Panc1 (cell line): ENCODE measurements at places on chromosomes 16 and 17. TPM values are rescaled to one million over a fixed set of nuclear protein-coding genes. Genes with fewer than 3 reads are reported as not detected.

GRCh38 chr16:82580298-82580890, 46.4 kb upstream of the CDH13 start:
- DNase-seq = no peak

DNA sequence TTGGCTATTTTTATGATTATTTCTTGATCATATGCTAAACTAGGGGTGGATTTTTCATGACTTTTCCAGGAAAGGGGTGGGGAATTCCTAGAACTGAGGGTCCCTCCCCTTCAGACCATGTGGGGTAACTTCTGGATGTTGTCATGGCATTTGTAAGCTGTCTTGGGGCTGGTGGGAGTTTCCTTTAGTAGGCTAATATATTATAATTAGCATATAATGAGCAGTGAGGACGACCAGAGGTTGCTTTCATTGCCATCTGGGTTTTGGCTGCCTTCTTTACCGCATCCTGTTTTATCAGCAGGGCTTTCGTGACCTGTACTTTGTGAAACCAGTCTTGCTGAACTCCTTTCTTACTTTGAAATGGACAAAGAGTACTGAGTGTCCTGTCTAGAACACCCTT, 40.4 kb upstream of the ABCA5 start:
- DNase-seq = no peak

DNA sequence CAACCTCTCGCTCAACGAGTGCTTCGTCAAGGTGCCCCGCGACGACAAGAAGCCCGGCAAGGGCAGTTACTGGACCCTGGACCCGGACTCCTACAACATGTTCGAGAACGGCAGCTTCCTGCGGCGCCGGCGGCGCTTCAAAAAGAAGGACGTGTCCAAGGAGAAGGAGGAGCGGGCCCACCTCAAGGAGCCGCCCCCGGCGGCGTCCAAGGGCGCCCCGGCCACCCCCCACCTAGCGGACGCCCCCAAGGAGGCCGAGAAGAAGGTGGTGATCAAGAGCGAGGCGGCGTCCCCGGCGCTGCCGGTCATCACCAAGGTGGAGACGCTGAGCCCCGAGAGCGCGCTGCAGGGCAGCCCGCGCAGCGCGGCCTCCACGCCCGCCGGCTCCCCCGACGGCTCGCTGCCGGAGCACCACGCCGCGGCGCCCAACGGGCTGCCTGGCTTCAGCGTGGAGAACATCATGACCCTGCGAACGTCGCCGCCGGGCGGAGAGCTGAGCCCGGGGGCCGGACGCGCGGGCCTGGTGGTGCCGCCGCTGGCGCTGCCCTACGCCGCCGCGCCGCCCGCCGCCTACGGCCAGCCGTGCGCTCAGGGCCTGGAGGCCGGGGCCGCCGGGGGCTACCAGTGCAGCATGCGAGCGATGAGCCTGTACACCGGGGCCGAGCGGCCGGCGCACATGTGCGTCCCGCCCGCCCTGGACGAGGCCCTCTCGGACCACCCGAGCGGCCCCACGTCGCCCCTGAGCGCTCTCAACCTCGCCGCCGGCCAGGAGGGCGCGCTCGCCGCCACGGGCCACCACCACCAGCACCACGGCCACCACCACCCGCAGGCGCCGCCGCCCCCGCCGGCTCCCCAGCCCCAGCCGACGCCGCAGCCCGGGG, 1.3 kb downstream of the FOXC2 start:
- no peak for DNase-seq

GRCh38 chr16:1800701-1801100, 7.2 kb upstream of the IGFALS start:
- no peak for DNase-seq

The PRPSAP2 gene
- 25.3 TPM for total RNA-seq

GRCh38 chr17:16407911-16408588, 7.3 kb upstream of the TRPV2 start:
- no peak for DNase-seq

DNA sequence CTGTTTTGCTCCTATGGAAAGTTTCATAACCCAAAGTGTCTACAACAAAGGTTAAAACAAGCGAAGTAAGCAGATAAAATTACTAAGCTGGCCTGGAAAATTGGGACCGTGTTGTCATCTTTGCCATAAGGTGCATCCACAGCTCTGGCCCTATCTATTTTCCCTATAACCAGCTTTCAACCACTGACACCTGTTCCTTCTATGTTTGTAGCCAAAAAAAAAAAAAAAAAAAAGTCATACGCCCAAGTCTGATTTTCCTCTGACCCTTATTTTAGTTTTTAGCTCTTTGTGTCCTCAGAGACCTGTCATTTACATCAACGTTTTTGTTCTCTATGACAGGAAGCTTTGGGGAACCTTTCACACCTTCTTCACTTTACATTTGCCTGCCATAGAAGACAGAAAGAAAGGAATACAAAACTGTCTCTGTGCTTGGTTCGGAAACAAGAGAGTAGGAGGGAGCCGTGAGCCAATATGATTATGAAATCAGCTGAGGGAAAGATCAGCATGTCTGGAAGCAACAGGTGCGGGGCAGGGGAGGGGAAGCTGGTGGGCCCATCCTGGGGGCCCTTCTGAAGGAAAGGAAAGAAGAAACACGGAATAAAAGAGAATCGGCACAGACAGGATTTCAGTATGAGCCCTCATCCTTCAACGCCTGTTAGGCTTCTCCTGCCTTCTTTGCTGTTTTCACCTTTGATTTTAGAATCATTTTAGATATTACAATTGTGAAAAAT, 8.5 kb downstream of the HS3ST3A1 start:
- no peak for DNase-seq

DNA sequence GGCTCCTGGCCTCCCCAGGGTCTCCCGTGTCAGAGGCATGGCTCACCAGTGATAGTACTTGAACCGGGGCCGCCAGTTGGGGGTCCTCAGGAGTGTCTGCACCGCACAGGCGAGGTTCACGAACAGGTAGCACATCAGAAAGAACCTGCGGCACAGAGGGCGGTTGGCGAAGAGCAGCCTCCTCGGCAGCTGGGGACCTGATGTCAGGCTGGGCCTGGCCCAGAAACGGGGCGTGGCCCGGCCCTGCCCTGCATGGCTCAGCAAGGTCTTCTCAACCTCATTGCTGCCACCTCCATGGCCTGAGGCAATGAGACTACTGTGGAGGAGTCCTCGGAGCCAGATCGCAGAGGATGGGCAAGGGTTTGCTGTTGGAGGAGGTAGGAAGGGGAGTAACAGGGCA, 4.1 kb upstream of the LCAT start:
- no peak for DNase-seq

DNA sequence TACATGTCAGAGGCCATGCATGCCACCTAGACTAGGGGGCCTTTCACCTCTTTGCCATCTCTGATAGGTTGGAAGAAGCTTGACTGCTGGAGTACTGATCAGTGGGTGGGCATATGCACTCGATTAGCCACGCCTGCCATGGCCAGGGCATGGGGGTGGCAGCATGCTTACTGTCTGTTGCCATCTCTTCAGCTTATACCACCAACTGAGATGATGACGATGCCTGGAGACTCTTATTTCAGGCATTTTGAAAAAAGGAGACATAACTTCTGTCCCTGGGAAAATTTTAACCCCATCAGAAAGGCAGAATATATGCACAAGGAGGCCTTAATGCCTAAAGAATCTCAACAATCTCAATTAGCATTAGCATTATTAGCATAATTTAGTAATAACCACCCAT, 60.8 kb downstream of the MSI2 start:
- DNase-seq = no peak

The SKAP1 gene
- total RNA-seq = 0.90 TPM

- no peak for DNase-seq
Observed at GRCh38 chr16:87830673-87831420, 38.5 kb downstream of the SLC7A5 start.

The SDK2 gene
- 0.41 TPM for total RNA-seq

- DNase-seq = no peak
Observed at GRCh38 chr16:82882226-82882625, 255.5 kb downstream of the CDH13 start.

GRCh38 chr16:84239141-84239769, 557 bp downstream of the KCNG4 start:
- DNase-seq = no peak
